ENCODE measurements at places on chromosomes 7 and 10.

- DNase-seq = peak; percentile 56
Observed at GRCh38 chr10:124962421-124962820, 20.5 kb downstream of the ZRANB1 start.

DNA sequence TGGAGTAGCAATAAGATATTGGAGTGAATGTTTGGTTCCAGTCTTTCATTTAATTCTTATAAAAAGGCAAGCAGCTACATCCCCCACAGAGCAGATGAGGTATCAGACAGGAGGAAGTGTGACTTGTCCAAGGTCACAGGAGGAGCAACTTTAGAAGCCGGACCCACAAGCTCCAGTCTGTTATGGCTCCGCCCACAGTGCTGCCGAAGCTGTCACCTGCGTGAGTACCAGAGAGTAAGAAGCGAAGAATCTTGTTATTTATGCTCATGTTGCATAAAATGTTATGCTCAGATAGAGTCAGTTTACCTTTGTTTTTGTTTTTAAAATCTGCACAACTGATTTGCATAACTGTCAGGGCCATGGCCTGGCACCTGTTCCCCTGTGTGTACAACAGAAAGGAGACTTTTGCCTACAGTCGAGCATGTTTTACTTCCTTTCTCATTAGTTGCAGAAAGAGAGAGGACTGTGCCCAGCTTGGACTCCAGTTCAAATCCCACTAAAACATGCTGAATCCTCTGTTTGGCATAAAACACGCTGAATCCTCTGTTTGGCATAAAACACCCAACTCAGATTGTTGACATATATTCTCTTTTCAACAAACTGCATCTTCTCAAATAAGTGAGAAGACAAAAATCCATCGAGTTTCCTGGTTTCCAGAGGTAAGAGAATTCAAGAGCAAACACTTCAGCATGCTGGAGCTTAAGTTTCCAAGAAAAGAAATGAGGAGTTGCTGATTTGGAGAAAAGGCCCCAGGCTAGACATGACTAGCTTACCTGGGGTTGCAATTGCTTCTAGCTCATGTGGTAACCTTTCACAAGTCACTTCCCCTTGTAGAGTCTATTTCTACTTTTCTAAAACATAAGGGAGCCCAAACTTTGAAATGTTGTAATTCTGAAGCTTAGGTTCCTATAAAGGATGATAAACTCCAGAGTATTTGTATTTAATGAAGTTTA lies 409.8 kb upstream of the ZMIZ1 start:
- DNase-seq = no peak

DNA sequence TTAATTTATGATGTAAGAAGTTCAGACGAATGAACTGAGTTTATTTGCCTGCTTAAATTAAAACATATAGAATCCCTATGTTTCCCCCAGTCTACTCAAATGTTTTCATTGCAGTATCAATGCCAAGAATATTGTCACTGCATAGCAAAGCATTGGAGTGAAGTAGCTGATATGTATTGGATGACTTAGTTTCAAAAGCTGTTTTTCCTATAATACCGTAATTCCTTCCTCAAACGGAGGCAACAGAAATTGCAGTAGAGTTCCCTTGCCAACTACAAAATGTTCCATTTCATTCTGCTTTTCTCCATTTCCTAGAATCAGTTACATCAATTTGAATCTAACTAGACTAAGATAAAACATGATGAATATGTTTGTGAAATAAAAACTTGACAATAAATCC lies 174.1 kb downstream of the CNTNAP2 start:
- no peak for DNase-seq

GRCh38 chr7:151459726-151460473 lies 20.0 kb upstream of the CRYGN start:
- peak; percentile 88 for DNase-seq

DNA sequence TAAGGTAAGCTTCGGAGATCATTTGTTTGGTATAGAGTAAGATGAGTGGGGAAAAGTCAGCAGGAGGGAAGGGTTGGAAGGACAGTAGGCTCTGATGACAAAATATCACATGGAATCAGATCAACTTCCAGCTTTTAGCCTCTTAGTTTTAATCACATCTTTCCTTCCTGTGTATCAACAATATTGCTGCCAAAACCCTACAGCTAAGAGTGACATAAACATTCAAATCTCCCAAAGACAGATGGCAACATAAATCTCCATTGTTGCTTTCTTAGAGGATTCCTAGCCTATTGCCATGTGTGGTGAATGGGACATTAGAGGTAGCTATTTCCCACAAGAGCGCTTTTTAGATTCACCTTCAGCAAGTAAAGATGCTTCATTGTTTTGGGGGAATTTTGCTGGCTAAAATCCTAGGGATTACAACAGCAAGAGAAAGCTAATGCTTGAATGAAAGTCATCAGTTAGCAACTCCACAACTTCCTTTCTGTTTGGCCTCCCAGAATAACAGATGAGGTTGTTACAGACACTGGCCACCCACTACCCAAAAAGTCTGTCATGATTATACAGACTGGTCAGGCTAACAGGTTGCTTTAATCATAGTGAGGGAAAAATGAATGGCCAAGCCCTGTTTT lies 35.2 kb upstream of the FZD1 start:
- DNase-seq = peak; percentile 60

- no peak for DNase-seq
Observed at GRCh38 chr7:15626041-15626440, 60.4 kb downstream of the MEOX2 start.

GRCh38 chr10:132861116-132861691 lies 75.3 kb upstream of the NKX6-2 start:
- no peak for DNase-seq

DNA sequence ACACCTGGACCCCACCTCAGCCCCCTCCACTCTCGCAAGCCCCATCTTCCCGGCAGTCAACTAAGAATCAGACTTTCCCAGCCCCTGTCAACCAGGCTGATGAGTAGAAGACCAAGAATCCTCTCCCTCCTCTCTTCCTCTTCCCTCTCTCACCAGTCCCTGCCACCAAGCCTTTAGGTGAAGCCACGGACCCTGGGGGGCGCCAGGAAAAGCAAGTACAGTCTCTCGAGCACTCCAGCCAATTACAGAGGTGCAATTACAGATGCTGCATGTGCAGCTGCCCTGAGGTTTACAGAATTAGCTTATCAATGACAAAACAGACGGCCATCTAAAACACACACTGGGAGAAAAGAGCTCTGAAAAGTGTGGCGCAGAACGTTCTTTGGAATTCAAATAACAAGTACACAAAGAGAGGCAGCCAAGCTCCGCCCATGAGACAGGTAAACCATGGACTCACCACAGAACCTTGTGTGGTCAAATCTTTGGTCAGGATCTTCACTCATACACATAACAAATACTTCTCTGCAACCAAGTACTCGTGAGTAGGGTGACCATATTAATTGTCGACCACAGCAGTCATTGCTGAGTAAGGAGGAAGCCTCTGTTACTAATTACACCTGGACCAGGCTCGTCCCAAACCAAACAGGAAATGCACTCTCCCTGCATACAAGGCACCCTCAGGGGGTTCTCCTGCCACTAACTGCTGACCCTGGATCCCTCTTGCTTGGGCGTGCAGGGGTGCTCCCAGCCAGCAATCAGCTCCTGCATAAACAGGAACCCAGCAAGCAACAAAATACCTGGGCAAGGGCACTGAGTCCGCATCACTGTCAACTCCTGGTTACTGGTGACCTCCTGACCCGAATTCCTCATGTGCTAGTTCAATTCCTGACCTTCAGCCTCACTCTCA lies 189.2 kb downstream of the FAM107B start:
- DNase-seq = no peak

- DNase-seq = no peak
Observed at GRCh38 chr7:140029072-140029471, 33.7 kb downstream of the PARP12 start.

DNA sequence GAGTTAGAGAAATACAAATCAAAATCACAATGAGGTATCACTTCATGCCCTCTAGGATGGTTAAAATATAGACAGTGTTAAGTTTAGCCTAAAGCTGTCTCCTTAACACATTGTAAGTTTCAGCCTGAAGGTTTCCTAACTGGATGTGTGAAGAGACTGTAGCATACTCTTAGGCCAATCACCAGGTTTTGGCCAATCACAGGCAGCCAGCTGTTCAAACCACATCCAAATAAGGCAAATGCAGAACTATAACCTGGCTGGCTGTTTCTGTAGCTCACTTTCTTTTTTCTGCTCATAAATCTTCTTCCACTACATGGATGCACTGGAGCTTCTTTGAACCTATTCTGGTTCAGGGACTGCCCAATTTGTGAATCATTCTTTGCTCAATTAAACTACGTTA lies 19.7 kb downstream of the ESYT2 start:
- DNase-seq = no peak

GRCh38 chr10:49632406-49633317 lies 18.8 kb downstream of the CHAT start:
- peak; percentile 8 for DNase-seq

- no peak for DNase-seq
Observed at GRCh38 chr10:96360766-96361165, 2.0 kb upstream of the OPALIN start.

DNA sequence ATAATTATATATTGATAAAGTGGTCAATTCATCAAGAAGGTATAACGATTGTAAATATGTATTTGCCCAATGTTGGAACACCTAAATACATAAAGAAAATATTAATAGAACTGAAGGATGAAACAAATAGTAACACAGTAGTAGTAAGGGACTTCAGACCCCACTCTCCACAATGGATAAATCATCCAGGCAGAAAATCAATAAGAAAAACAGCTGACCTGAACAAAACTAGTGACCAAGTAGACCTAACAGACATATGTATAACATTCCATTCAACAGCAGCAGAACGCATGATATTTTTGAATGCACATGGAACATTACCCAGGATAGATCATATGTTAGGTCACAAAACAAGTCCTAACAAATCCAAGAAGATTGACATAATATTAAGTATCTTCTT lies 286.1 kb upstream of the BMPER start:
- no peak for DNase-seq

Data from fibroblast of mammary gland (primary cell).